ENCODE measurements at places on chromosomes 12 and 14. TPM values are rescaled to one million over a fixed set of nuclear protein-coding genes. Genes with fewer than 3 reads are reported as not detected.

GRCh38 chr14:99346470-99347080 is 74.6 kb upstream of the BCL11B start:
- no peak for DNase-seq

DNA sequence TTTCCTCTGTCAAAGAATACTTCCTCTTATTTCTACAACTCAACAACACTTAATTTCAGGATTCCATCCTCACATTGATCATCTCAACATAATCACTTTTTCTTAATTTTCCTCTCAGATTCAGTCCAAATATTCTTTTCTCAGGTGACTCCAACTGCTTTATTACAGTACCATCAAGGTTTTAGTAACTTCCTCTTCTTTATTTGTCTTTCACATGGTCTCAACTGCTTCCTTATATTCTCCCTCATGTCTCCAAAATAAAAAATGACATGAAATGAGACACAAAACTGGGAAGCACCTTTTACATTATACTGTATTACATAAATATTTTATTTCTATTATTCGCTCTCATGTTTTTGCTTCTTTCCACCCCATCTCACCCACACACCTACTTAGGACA is 55.5 kb downstream of the PPP2R5E start:
- DNase-seq = no peak

DNA sequence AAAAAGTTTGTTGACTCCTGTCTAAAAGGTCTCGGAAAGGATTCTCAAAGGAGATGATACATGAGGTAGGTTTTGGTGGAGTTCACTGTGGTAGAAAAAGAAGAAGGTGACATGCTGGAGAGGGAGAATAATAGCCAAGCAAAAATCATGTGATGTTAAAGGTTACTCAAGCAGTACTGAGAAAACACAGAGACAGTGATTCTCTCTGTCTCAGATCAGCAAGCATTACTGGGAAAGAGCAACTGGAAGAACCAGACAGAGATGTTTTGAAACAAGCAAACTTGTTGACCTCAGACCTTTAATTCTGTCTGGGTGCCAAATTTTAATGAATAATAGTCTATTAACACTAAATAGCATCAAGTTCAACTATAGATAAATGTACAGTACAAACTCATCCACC is 183.5 kb upstream of the PLEKHG7 start:
- DNase-seq = no peak

GRCh38 chr12:40645361-40645760 is 46.9 kb upstream of the CNTN1 start:
- no peak for DNase-seq

- DNase-seq = no peak
These were observed 8.8 kb upstream of the IFI27L2 start for GRCh38 chr14:94138251-94138650.

- DNase-seq = no peak
These were observed 81.8 kb downstream of the TSPAN9 start for GRCh38 chr12:3158851-3159465.

The ANO4 gene
- 1.0 TPM for total RNA-seq

The SARNP gene
- total RNA-seq = 45.7 TPM

DNA sequence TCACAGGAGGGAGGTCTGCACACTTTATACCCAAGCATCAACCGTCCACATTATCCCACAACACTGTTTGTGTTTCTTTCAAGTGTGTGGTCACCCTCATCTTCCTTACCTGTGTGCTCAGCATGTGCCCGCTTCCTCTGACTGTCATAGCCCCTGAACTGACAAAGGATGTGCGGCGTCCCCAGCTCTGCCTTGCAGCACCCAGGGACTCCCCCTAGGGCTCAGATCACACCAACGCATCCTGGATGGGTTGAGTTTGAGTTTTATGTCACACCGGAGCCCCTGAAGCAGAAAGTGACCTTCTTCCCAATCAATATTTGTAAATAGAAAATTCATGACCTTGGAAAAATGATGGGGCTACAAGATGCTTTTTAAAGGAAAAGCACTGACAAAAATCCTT is 770.7 kb upstream of the TMEM132C start:
- DNase-seq = no peak

DNA sequence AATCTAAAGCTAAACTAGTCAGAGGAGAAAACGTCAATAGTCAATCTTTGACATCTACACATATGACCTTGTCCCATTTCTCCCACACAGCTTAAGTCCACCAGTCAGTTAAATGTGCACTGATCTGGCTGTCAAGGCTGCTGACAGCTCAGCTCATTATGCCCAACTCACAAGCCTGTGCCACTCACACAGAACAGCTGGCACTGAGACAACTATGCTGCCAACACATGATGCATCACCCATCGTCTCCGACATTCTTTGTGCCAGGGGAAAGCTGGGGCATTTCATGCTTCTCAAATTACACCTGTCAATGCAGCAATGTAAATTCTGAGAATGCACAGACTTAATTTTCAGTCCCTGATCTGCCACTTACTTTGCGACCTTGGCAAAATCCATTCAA is 25.3 kb downstream of the GNS start:
- no peak for DNase-seq

DNA sequence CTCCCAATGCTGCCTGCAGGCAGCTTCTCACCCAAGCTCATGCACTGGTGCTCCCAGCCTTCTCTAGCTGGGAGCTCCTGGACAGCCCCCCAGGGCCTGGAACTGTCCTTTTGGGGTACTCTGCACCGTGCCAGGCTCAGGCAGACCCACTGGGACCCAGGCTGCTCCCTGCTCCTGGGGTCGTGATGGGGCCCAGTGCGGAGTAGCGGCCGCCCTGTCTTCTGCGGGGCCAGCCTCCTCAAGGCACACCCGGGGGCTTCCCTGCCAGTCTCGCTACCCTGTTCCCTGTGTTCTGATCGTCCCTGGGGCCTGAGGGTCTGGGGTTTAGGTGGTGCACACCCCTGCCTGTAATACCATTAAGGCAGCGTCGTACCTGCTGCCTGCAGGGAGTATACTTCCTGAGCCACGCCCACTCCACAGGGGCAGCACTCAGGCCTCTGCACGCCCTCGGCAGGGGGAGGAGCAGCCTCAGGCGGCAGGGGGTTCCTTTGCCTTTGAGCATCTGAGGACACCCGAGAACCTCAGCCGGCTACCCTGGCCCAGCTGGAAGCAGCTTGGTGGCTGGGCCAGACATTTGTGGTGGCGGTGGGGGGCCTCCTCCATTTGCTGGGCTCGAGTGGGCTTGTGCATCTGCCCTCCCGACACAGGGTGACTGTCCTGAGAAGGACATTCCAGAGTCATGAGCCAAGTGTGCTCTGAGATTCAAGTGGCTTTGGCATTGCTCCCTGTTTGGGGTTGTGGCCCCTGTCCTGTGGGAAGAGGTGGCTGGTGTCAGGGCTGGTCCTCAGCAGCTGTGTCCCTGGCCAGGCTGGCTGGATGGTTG is 9.2 kb upstream of the CRIP2 start:
- no peak for DNase-seq

DNA sequence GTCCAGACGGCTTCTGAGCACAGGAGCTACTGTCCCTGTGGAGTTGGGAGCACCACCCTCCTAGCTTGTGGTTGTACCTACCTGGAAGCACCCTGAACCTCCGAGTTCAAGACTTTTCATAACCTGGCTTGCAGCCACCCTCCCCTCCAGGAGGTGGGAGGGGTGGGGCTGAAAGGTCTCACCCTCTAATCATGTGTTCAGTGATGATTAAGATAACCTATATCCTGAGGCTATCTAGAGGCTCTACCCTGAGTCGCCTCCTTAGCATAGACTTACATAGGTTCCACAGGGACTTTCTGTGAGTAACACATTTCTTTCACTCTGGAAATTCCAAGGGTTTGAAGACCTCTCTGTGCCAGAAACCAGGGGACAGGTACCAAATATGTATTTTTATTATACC is 146.5 kb downstream of the CFAP54 start:
- no peak for DNase-seq

The PTGER2 gene
- total RNA-seq = 34.8 TPM

The SAMD15 gene
- 0.84 TPM for total RNA-seq

DNA sequence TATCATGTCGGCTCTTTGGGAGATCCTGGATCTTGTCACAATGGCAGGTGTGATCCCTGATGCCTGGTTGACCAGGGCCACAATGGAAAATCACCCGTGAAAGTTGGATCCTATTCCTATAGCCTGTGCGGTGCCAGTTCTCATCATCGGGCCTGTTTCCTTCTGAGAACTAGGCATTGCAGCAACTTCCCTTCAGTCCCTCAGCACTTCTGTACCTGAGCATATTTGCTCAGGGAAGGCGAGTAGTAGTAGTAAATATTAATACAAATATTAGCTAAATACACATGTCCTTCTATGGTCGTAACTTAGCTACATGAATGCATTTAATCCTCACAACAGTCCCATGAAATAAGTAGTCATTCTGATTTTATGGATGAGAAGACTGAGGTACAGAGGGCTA is 22.1 kb upstream of the TAMALIN start:
- DNase-seq = no peak

- no peak for DNase-seq
These were observed 219.8 kb upstream of the RGS6 start for GRCh38 chr14:71712478-71712877.

- no peak for DNase-seq
These were observed 246.6 kb downstream of the TMEM132D start for GRCh38 chr12:129657179-129657578.

The KRT1 gene
- 0.47 TPM for total RNA-seq

- DNase-seq = no peak
These were observed 4.5 kb upstream of the OAS2 start for GRCh38 chr12:112973818-112974231.

- no peak for DNase-seq
These were observed 249.2 kb upstream of the AMIGO2 start for GRCh38 chr12:47328831-47329545.

- DNase-seq = no peak
These were observed 160.7 kb downstream of the ETV6 start for GRCh38 chr12:11810206-11810545.

The KRT71 gene
- not detected for total RNA-seq

- peak; percentile 37 for DNase-seq
These were observed 46.0 kb downstream of the YEATS4 start for GRCh38 chr12:69405566-69405865.

- no peak for DNase-seq
These were observed 10.9 kb upstream of the MYH7 start for GRCh38 chr14:23446291-23446851.

DNA sequence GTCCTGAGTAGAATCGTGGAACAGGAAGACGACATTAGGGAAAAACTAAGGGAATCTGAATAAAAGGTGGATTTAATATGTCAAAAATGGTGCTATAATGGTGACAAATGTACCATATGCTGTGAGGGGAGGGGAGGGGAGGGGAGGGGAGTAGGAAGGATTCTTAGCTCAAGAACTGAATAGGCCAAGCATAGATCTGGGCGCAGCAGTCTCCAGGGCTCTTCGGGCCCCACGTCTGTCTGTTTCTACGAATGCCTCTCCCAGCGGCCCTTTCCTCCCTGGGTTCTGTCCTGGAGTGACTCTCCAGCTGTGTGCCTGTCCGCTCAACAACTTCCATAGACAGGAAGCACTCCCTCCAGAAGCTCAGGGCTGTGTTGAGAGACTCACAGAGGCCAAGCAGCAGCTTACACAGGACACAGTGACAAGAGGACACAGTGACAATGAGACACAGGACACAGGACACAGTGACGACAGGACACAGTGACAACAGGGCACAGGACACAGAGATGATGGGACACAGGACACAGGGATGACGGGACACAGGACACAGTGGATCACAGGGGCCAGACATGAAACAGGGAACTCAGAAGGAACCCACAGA is 42.4 kb upstream of the PPP2R5C start:
- DNase-seq = no peak

DNA sequence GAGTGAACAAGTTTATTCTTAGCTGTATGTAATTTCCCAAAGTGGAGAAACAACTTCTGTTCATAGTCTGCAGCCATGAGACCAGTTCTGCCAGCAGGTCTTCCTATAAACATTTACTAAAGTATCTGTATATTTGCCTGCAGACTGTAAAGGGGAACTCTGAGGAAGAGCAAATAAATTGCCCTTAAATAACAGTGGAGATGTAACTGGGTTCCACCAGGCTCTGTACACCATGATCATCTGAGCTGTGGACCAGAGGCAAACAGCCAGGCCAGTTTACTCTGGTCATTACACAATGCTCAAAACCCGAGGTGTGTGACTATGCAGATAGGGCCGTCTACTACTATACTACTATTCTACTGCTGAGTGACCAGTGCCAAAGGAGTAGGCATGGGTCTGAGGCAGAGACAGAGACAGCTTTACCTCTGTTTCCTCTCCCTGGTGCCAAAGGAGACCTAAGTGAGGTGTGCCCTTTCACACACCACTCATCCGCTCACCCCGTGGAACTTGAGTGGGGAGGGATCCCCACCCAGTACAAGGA is 21.1 kb upstream of the CERS5 start:
- no peak for DNase-seq

DNA sequence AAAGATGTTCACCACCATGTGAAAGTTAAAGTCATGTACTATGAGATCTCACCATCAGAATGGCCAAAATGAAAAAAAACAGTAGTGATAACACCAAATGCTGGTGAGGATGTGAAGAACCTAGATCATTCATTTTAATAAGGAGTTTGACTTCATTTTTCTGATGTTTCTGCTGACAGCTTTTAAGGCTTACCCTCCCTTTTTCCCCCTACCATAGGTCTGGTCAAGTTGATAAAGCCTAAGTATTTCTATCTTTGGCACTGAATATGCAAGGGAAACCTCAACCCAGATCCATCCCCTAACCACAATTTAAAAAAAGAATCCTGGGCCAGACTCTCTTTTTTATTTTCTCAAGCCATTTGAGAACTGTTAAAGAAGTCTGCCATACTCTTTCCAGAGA is 689.6 kb upstream of the FOXG1 start:
- no peak for DNase-seq

The SDR9C7 gene
- total RNA-seq = not detected

- DNase-seq = no peak
These were observed 124.5 kb upstream of the LRIG3 start for GRCh38 chr12:59044791-59045190.

GRCh38 chr14:31270196-31270772 is 62.7 kb upstream of the HECTD1 start:
- DNase-seq = no peak

The GCH1 gene
- 9.4 TPM for total RNA-seq

GRCh38 chr12:46635818-46636217 is 190.0 kb downstream of the SLC38A4 start:
- DNase-seq = no peak

The HECTD4 gene
- total RNA-seq = 26.6 TPM

- no peak for DNase-seq
These were observed 255.0 kb downstream of the NAV3 start for GRCh38 chr12:78085542-78086182.

The BBOF1 gene
- total RNA-seq = 4.0 TPM

The KRT3 gene
- total RNA-seq = not detected

The BCAT1 gene
- total RNA-seq = 38.4 TPM

GRCh38 chr14:79037593-79037992 is 867.4 kb downstream of the NRXN3 start:
- no peak for DNase-seq

The HVCN1 gene
- 10.9 TPM for total RNA-seq

- no peak for DNase-seq
These were observed 5.8 kb upstream of the TMEM63C start for GRCh38 chr14:77175843-77176242.

The OTUB2 gene
- total RNA-seq = 1.1 TPM

The TMEM179 gene
- not detected for total RNA-seq

DNA sequence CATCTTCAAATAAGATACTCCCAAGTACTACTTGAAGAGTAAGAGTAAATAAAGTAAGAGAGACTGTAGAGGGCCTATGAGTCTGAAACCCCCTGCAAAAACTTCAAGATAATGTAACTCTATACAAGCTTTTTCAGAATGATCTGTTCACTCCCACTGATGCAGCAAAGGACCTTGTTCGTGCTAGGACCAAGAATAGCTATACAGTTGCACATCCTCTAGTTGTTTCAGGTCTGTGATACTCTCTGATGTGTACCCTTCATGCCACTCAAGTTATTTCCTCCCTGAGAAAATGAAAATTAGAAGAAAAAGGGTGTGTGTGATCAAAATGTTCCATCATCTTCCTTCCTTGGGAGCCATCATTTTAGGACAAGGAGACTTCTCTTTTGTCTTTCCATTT is 204.4 kb downstream of the ALX1 start:
- DNase-seq = no peak

Measured in omental fat pad (tissue), 4 donors.